ENCODE measurements at places on chromosomes 6 and 20.

GRCh38 chr6:111559188-111560097 lies 46.2 kb downstream of the TRAF3IP2 start:
- no peak for DNase-seq

- no peak for DNase-seq
These were observed 17.9 kb upstream of the THEMIS start for GRCh38 chr6:127918506-127919427.

- no peak for DNase-seq
These were observed 254.3 kb upstream of the FOXQ1 start for GRCh38 chr6:1057490-1058135.

- DNase-seq: no peak
These were observed 22.2 kb upstream of the MRPS18A start for GRCh38 chr6:43709654-43710303.

Data from activated CD4-positive, alpha-beta T cell treated with anti-CD3 and anti-CD28 coated beads, Interleukin-2, amount 50 U/mL, for 48 hours (primary cell).